ENCODE measurements at places on chromosomes 11 and 22.
A peak's percentile ranks its signal among the peaks of the same experiment; 100 is the strongest.

DNA sequence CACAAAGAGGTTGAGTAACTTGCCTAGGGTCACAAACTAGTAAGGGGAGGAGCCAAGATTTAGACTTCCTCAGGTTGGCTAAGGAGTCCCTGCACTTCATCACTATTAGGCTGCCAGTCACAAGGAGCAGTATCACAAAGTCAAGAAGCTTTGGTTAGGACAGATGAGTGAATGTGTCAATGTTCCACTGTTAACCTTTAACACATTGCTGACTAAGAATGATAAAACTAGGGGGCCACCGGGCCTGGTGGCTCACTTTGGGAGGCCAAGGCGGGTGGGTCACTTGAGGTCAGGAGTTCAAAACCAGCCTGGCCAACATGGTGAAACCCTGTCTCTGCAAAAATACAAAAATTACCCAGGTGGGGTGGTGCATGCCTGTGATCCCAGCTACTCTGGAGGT, 32.0 kb downstream of the TMEM123 start:
- DNase-seq, result no peak

DNA sequence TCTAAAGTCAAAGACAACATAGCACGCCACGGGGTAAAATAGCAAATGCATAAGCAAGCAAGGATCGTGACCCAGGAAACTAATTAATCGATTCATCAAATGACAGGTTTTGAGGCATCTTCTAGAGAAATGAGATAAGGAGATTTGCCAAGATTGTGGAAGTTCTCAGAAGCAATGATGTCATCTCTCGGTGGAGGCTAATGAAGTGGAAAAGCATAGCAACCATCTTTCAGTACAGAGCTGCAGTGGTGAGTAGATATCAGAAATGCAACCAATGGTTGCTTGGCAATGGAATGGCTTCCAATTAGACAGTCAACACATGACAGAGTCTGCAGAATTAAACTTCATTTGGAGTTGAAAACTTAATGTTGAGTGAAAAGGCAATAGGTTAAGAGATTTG, 116.0 kb downstream of the KIRREL3 start:
- no peak for DNase-seq

DNA sequence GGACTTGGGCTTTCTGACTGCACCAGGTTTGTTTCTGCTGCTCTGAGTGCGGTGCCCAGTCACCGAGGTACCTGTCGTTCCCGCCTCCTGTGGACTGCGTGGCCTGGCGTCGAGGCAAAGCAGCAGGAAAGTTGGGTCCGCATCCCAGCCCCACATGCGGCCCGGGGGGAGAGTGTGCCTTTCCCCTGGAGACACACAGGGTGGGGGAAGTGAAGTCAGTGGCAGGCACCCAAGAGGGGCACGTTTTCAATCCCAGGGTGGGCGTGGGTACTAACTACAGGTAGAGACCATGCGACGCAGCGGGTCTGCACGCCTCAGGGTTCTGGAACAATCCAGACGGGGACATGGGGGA, 25.3 kb upstream of the GRAMD4 start:
- no peak for DNase-seq

GRCh38 chr11:125071435-125071834, 8.3 kb downstream of the SLC37A2 start:
- DNase-seq, result no peak

- DNase-seq, result no peak
Measured at GRCh38 chr11:80024119-80024518, 583.3 kb upstream of the TENM4 start.

DNA sequence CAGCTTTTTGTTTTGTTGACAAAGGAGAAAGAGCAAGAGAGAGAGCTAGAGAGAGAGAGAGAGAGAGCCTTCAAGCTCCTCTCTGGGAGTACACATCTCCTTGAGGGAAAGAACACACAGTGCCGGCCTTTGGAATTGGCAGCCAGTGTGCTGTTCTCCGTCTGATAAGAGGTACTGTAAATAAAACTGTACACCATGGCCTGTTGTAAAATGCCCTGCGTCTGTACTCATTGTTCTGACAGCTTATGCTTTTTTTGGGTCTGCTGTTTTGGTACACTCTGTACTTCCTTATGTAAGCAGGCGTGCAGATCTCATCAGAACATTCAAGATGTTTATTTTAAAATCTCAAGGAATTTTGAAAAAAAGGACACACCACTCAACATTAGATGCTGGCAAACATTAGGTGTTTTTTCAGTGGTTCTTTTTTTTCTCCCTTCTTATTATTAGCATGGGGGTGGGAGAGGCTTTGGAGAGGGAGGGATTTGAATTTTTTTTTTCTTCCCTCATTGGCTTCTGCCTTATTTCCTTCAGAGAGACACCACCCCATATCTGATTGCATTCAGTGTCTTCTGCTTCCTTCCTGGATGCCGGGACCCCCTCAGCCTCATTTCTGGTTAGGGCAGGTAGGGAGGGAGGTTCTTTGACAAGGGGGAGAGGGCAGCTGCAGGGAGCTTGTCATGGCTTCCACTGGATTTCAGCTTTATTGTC, 116.8 kb upstream of the NNMT start:
- DNase-seq, result no peak

GRCh38 chr22:32082331-32082730, 39.3 kb downstream of the SLC5A1 start:
- DNase-seq, result no peak

- DNase-seq, result no peak
Measured at GRCh38 chr11:17129003-17129402, 51.5 kb upstream of the RPS13 start.

GRCh38 chr11:45093761-45094455, 52.5 kb upstream of the PRDM11 start:
- no peak for DNase-seq

DNA sequence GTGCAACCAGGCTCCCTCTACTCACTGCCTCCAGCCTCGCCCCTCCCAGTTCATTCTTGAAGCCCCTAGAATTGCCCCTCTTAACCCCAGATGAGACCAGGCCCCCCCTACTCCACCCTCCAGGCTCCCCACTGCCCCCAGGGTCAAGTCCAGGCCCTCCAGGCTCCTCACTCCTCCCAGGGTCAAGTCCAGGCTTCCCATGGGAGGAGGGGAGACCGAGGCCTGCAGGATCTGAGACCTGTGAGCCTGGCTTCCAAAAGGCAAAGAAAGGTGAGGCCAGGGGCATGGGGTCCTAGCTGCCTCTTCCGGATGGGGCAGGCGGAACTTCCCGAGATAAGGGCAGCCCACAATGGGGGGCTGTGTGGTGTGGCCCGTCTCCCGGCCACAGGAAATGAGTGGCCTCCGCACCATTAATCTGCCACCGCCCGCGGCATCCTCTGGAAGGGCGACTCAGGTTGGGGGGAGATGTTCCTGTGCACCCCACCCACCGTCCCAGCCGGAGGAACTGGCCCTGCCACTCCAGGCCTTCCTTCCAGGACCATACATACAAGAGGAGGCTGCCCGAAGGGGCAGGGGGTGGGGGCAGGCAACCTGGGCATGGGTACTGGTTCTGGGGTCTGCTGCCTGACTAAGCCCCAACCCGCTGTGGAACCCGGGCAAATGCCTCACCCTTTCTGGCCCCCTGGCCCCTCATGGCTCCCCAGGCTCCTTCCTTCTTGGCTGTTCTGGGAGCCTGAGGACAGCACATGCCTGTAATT, 35.1 kb upstream of the WNT11 start:
- DNase-seq, result no peak

DNA sequence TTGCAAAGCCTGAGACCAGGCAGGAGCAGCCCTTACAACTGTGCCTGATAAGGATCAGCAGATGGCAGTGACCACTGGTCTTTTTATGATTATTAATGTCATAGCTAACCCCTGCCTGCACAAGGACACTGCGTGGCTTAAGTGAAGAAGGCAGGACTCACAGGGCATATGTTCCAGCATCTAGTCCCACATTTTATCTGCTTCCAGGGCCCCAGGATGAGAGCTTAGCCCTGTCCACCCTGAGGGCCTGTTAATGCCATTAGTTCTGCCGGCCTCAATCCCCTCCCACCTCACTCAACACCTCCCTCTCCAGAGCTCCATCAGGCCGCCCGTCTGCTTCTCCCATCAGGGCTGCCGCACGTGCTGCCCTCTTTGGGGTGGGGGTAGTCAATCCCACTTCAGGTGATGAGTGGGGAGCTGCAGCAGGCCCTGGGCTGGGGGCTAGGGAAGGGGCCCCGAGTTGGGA, 33.1 kb upstream of the TSPAN18 start:
- no peak for DNase-seq

- no peak for DNase-seq
Measured at GRCh38 chr11:18106688-18107087, 806 bp upstream of the SAAL1 start.

DNA sequence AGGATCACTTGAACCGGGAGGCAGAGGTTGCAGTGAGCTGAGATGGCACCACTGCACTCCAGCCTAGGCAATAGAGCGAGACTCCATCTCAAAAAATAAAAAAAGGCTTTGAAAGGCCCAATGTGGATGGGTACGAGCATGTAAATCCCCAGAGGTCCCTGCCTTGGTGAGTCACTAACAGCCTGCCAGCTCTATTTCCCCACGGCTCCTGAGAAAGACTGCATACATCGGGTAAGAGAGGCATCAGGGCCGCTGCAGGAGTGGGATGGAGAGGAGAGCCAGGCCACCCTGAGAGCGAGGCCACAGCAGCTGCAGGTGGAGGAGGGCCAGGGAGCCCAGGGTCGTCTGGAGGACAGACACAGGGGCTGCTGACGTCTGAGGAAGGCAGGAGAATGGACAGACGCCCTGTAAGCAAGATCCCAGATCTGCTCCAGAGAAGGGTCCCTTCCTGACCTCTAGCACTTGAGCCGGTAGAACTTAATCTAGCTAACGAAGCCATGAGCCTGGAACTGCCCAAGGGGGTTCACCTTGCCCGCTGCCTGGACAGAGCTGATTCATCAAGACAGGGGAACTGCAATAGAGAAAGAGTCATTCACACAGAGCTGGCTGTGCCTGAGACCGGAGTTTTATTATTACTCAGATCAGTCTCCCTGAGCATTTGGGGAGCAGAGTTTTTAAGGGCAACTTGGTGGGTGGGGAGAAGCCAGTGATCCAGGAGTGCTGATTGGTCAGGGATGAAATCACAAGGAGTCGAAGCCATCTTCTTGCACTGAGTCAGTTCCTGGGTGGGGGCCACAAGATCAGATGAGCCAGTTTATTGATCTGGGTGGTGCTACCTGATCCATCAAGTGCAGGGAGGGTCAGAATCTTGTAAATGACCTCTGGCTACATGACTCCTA, 5.1 kb upstream of the KRTAP5-9 start:
- DNase-seq, result no peak

DNA sequence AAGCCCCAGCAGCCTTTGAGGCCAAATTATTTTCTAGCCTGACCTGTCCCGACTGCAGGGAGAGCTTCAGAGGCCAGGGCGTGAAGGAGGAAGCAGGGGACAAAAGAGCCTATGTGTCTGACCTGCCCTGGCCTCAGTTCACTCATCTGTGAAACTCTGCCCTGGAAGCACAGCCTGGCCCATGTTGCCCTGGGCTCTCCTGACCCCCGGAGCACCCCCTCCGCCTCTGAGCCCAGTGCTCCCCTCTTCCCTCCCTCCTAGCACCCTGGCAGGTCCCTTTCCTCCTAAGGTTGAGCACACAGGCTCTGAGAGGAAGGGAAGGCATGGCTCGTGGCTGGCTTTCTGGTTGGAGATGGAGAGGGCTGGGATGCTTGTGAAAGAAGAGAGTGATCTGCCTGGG, 3.4 kb upstream of the A4GALT start:
- DNase-seq, result no peak

DNA sequence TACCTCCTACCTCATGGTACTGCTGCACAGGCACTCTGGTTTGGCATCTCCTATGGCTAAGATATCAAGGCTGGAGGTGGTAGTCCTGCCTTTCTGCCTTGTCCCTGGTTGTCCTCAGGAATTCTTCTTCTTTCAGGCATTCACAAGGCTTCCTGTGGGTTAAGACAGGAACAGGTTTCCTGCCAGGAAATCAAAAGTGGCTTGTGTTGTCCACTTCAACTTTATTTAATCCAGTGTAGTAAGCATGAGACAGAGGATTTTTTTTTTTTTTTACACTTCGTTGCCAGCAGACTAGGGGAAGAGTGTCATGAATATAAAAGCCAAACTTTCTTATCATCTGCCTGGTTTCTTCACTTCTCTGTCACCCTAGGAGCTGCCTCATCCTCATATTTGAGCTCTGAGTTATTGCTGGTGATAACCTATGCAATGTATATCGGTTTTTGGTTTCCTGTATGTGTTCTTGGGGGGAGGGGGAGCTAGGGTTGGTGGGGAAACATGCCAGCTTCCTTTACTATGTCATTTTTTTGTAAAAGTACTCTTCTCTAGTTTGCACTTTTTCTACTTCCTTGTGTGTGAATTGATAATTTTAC, 50.2 kb downstream of the XKR3 start:
- DNase-seq, result no peak

- DNase-seq, result no peak
Measured at GRCh38 chr11:3855808-3856491, 486 bp downstream of the STIM1 start.

- no peak for DNase-seq
Measured at GRCh38 chr11:9716275-9717039, 52.6 kb downstream of the SWAP70 start.

DNA sequence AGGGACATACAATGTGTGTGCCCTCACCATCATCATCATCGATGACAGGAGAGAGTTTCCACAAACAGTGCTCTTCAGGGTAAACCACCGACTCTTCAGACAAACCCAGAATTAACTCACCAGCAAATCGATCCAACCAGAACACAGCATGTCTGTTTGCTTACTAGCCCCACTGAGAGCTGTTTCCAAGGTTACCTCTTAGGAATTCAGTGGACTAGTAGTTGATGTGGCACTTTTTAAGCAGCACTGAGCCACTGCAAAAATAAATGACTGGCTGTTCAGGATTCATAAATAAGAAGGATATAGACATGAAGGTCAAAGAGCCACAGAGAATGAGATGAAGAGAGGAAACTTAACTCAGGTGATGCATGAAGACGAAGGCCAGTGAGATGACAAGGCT, 83.1 kb downstream of the PARVA start:
- DNase-seq, result no peak

- no peak for DNase-seq
Measured at GRCh38 chr11:88886796-88887195, 179.0 kb downstream of the GRM5 start.

GRCh38 chr11:116930177-116930576, 92.8 kb upstream of the APOA1 start:
- peak; percentile 58 for DNase-seq

DNA sequence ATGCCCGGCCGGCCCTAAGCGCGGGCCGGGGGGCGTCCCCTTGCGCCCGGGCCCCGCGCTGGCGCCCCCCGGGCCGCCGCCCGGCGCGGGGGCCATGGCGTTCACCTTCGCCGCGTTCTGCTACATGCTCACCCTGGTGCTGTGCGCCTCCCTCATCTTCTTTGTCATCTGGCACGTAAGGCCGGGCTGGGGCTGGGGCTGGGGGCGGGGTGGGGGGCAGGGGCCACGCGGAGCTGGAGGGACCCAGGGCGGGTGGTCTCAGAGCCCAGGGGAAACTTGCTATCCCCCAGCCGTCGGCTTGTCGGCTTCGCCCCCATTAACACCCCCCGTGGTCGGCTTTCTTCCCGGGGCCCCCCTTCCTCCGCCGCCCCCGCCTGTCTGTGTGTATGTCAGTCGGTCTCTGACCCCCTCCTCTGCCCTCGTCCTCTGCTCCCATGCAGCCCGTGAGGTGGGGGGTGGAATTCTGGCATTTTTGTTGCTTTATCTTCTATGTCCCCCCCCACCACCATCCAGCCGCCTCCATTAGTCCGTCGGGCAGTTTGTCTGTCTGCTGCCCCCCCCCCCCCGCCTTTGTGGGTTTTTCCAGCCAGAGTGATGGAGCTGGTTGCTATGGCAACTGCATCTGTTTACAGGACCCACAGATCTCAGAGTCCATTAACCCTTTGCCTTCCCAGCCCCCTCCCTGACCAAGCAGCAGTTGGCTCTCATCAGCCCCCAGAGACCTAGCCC, 552 bp downstream of the CNIH2 start:
- DNase-seq, result no peak
